ENCODE measurements at places on chromosomes 2 and 18.

GRCh38 chr2:45171136-45171501, 161.9 kb upstream of the SIX2 start:
- H3K4me1 ChIP-seq = no peaks in the 10 kb centered on the region
- no peak overlapping the region for H3K4me3 ChIP-seq
- no peak overlapping the region for H3K27ac ChIP-seq
- H3K27me3 ChIP-seq = no peaks in the 10 kb centered on the region

GRCh38 chr2:166892397-166892796, 4.1 kb downstream of the XIRP2 start:
- no peak overlapping the region for H3K4me3 ChIP-seq
- no peak for DNase-seq
- H3K27me3 ChIP-seq = no peaks in the 10 kb centered on the region
- H3K27ac ChIP-seq = no peak overlapping the region
- no peaks in the 10 kb centered on the region for H3K4me1 ChIP-seq
- no peaks in the 10 kb centered on the region for H3K36me3 ChIP-seq

DNA sequence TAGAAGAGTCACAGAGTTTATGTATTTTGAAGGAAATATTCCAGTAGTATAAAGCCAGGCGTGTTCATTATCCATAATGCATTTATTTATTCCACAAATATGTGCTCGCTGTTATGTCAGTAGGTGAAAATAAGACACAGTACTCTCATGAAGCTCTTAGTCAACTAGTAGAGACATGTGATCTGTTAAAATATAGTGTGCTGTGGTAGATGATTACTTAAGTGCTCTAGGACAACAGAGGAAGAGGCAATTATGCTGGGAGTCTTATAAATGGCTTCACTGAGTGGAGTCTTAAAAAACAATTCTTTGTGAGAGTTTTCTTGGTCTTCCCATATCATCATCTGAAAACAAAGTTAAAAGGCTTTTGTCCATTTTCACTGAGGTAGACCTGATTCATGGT, 457.3 kb downstream of the XIRP2 start:
- H3K36me3 ChIP-seq = no peaks in the 10 kb centered on the region
- no peaks in the 10 kb centered on the region for H3K4me1 ChIP-seq
- H3K4me3 ChIP-seq = no peak overlapping the region

DNA sequence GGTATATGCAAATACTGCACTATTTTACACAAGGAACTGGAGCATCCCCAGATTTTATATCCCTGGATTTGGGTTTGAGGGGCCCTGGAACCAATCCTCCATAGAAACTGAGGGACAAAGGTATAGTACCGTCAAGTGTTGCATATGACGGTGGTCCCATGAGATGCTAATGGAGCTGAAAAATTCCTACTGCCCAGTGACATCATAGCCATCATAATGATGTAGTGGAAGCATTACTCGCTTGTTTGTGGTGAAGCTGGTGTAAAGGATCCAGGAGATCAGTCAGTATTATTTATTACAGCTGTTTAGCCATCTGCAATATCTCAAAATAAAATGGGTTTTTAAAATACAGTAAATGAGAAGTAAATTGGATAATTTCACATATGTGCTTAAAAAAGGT, 496.6 kb upstream of the HS6ST1 start:
- no peaks in the 10 kb centered on the region for H3K36me3 ChIP-seq
- H3K27ac ChIP-seq = no peak overlapping the region
- no peaks in the 10 kb centered on the region for H3K27me3 ChIP-seq
- no peak for DNase-seq

GRCh38 chr2:191758518-191759507, 80.9 kb downstream of the NABP1 start:
- no peak overlapping the region for H3K27ac ChIP-seq
- no peaks in the 10 kb centered on the region for H3K27me3 ChIP-seq
- no peak overlapping the region for H3K4me3 ChIP-seq
- H3K4me1 ChIP-seq = no peaks in the 10 kb centered on the region
- DNase-seq = peak; percentile 60

DNA sequence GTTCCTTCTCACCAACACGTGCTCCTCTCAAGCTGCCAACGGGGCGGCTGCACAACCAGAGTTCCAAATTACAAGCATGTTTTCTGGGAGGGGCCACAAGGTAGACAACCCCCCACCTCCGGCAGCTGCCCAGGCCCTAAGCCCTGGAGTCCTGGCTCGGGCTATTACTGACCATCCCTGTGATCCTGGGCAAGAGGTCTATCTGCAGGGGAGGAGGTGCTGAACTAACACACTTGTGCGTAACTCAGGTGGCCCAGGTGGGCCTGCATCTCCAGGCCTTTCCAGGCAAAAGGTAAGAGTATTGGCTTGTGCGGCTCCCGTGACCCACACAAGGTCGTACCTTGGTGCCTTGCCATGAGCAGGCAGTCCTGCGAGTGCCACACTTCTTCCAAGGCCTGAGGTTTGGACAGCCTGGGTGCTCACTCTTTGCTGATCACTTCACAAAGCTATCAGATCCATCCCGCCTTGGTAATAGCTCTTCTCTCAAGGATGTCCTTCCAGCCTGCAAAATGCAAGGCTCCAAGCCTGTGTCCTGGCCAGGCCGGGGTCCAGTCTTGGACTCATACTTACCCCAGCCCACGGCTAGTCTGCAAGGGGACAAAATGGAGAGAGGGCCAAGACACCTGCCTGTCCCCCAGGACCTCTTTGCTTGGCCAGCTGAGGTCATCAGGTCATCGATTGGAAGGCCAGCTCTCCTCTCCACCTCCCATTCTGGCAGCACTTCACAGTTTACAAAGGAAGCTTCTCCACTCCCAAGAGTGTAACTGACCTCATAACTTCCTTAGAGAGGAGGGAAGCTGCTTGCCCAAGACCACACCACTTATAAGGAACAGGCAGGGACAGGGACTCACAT, 33.9 kb downstream of the ADRA2B start:
- no peak overlapping the region for H3K4me3 ChIP-seq
- H3K4me1 ChIP-seq = no peaks in the 10 kb centered on the region
- no peak for DNase-seq
- no peaks in the 10 kb centered on the region for H3K27me3 ChIP-seq
- peak overlapping the region; percentile 19 for H3K27ac ChIP-seq

GRCh38 chr2:138827426-138828054, 47.4 kb upstream of the NXPH2 start:
- H3K27ac ChIP-seq = no peak overlapping the region
- no peaks in the 10 kb centered on the region for H3K4me1 ChIP-seq
- H3K27me3 ChIP-seq = no peaks in the 10 kb centered on the region
- H3K36me3 ChIP-seq = no peaks in the 10 kb centered on the region
- no peak for DNase-seq
- no peak overlapping the region for H3K4me3 ChIP-seq
